Activated CD4-positive, alpha-beta T cell treated with anti-CD3 and anti-CD28 coated beads, Interleukin-2, Interleukin-6, amounts not matched to agents 100 ng/mL and 50 ng/mL, durations not matched to agents 16 hours and 8 hours (primary cell): ENCODE measurements at places on chromosomes 7 and 10.

- DNase-seq = peak; percentile 42
These were observed 835 bp downstream of the COMMD3 start for GRCh38 chr10:22317076-22317370.

DNA sequence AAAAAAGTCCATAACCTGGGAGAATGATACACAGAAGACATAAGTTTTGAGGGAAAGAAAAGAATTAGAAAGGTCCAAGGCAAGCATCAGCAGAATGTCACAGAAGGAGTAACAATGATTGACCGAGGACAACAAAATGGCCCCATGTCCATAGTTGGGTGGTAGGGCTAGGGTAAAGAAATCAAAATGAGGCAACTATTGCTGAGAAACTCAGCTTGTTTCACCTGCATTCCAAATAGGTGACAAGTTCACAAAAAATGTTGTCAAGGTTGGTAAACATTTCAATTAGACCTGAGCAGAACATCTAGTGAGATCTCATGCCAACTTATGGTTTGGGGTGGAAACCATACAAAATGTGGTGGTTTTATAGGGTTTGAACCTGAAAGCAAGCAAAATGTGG is 22.8 kb upstream of the DLX6 start:
- no peak for DNase-seq

DNA sequence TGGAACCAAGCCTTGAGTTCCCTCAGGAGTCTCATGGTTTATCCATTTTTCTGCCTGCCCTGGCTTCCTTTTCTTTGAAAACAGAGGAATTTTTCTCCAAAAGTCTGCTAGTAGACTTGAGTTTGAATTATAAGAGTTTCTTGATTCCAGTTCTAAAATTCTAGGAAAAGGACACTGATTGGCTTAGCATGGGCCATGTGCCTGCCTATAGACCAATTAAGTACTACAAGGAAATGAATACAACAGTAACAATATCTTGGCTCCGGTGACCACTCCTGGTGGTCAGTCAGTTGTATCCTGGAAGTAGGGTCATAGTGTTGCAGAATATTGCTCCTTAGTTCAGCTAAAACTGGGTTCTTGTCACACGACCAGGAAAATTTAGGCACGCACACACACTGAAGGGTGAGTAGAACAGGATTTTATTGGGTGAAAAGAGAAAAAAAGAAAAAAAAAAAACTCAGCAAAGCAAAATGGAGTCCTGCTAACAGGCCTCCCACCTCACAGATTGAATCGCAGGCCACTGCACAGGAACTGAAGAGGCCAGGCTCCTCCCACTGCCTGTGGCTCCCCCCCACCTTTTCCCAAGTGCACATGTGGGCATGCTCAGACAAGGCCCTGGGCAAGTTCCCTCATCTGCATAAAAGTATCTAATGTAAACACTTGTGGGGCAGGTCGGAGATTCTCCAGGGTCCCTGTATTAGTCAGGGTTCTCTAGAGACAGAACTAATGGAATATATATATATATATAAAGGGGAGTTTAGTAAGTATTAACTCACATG is 155.1 kb downstream of the LYZL1 start:
- no peak for DNase-seq

DNA sequence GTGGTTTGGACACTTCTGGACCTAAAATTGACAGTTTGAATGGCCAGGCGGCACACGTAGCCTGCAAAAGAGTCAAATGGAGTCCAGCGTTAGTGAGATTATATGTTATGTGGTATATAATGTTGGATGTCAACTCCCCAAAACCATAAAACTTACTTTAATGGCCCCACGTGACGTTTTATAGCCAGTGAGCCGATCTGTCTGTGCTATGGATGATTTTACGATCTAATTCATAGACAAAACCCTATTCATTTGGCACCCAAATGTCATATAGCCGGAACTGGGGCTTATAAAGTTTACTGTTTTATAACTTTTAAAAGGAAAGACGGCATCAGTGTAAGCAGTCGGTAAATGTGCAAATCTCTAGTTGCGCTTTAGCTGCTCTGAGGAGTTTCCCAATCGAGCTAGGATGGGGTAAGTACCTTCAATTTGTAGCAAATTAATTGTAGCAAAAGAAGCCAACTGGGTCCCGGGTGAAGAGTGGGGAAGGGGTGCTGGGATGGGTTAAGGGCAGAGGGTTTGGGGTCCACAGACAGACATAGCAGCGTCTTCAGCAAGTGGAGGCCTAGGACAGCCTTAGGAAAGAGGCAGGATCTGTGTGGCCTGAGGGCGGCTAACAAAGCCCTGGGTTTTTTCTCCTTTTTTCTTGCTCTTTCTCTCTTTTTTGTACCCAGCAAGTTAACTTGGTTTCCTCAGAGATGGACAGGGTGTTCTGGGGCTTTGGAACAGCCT is 3.2 kb downstream of the HOXA5 start:
- no peak for DNase-seq

DNA sequence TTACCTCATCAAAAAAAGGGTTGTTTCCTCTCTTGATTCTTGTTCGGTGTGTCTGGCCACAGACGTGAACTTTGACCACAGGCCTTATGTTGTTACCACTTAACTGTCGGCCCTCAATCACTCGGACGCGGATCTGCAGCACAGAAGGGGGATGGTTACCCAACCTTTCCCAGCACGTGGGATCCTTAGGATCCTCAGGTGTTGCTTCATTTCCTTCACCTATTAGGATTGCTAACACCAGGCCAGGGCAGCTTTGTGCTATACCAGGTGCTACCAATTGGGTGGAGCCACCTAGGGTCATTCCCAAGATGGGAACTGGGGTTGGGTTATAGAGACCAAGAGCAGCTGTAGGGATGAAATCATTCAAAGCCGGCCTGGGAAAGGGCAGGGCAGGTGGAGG is 73.4 kb downstream of the MYOF start:
- DNase-seq = no peak

- no peak for DNase-seq
These were observed 117.9 kb downstream of the SLIT1 start for GRCh38 chr10:97067716-97068391.

DNA sequence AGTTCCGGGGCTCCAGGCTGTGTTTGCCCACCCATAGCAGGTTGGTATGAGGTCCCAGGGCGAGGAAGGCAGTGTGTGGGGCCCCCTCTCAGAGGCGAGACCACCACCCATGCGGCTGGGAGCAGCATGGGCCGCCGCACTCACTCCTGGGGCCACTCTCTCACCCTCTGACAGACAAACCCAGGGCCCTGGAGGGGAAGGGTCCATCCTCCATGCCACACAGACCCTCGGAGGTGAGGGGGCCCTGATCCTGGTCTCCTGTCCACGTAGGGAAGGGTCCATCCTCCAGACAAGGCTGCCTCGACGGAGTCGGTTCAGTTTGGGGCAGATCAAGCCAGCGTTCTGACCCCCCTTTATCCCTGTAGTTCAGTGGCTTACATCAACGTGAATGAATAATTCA is 230.8 kb downstream of the ELFN1 start:
- DNase-seq = no peak

GRCh38 chr7:135942614-135943013 is 34.5 kb downstream of the MTPN start:
- no peak for DNase-seq

DNA sequence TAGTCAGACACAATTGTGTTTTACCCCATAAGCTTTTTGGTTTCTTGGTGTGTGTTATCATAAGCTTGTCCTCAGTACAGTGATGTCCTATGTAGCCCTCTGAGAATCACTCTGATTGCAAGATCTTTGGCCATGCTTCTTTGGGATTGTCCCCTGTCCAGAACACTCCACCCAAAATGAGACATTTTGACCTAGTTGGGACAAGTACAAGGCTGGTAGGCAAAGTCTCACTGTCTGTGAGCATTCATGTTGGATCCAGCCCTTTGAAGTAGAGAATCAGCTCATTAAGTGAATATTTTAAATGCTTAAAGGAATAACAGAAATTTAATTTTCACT is 28.9 kb upstream of the PCGF5 start:
- no peak for DNase-seq

- no peak for DNase-seq
These were observed 314.9 kb downstream of the CALN1 start for GRCh38 chr7:72097226-72097625.

DNA sequence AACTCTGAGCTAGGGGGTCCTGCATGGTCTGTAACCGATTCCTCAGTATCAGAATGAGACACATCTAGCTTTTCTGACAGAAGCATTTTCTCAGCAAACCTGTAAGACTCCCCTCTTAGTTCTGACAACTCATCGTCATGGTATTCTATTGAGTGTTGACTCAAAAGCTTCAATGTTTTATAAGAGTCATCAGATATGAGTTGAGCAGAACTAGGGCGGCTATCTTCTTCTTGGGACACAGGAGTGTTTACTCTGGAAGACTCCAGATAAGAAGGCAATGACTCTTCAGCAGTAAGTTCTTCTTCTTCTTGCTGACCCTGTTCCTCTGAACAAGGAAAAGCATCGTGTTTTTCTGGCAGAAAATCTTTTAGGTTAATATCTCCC is 167.0 kb upstream of the CCDC6 start:
- DNase-seq = no peak

- no peak for DNase-seq
These were observed 241.4 kb downstream of the TNS3 start for GRCh38 chr7:47340517-47340916.

GRCh38 chr10:13939391-13939790 is 352.6 kb downstream of the PRPF18 start:
- no peak for DNase-seq

GRCh38 chr10:12914111-12914510 is 87.4 kb downstream of the CCDC3 start:
- DNase-seq = peak; percentile 19

- no peak for DNase-seq
These were observed 622.0 kb downstream of the TYW1 start for GRCh38 chr7:67618556-67619162.

DNA sequence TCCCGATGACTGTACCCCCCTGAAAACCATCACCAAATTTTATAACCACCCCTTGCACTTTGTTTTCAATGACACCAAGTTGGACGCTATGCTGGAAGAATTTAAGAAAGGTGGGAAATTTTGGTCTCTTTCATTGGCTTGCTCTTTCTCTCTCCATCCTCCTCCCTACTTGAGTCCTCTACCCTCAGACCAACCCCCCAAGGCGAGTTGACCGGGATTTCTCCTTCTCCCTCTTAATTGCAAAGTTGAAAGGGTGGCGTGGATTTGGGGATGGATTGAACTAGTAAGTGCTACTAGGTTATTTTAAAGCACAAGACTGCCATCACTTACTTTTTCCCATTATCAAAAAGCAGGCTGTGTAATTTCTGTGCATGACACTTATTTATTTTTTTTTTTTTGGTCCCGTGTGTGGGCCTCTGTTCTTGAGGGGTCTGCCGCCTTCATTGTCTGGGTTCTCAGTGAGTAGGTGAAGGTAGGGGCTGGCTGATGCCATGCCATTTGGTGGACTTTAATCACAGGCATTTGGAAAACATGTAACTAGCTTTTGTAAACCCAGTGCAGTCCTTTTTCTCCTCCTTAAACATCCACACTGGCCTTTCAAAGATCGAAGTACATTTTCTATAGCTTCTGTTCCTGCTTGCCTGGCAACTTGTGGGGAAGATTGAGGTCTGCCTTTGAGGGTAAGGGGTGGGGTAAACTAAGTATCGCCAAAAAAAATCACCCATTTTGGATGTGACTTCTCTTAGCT is 2.1 kb downstream of the CNNM2 start:
- no peak for DNase-seq

- no peak for DNase-seq
These were observed 16.4 kb upstream of the PSMG3 start for GRCh38 chr7:1586126-1586826.

DNA sequence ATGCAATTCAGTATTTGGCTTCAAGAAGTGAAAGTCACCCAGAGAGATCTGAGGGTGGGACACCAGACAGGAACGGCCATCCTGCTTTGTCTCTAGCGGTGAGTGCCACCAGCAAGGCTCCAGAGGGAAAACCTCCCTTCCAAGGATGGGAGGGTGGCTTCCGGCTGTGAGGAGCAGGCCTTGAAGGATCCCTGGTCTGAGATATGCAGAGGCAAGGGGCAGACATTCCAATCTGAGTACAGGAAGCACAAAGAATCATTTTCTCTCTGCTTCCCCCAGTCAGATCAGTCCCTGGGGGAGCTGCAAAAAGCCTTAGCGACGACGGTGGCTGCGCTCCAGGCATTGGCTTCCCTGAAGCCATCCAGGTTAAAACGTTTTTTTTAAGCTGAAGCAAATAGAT is 167.4 kb downstream of the TEX36 start:
- no peak for DNase-seq

DNA sequence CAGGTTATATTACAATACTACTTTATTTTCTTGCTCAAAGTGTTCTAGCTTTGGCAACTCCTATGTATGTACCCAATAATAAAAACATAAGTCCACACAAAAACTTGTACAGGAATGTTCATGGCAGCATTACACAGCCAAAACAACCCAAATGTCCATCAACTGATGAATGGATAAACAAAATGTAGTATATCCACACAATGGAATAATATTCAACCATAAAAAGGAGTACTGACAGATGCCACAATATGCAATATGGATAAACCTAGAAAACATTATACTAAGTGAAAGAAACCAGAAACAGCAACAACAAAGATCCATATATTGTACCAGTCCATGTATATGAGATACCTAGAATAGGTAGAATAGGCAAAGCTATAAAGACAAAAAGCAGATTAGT is 21.0 kb downstream of the PPA1 start:
- no peak for DNase-seq

DNA sequence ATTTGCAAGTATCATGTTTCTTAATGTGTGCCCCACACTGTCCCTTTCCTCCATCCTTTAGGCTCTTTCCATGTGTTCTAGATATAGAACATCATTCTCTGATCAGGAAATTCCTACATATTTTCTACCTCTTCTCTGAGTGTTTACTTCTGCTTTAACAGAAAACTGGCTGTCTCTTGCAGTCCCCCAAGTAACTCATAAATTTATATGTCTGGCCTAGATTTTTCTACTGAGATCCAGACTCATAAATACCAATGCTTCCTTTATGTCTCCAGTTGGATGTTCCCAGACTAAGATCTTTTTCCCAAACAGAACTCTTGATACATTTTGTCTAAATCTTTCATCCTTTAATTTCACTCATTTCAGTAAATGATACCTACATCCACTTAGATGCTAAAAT is 181.8 kb downstream of the CDK14 start:
- DNase-seq = no peak

DNA sequence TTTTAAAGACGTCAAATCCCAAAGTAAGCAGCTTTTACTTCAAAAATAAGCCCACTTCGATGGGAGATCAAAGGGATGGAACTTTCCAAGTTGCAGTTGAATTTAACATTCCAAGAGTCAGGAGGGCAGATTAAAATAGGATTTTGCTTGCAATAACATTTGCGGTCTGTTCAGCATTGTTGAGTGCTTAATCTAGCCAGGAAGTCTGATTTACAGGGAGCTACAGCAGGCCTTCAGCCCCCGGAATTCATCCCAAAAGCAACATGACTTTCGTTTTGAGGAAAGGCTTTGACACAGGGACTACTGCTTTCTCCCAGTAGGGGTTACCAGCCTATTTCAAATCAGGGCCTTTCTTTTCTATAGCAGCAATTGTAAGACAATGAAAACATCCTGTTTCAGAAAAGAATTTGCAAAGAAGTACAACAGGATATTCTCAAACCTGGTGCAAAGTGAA is 279.6 kb upstream of the PITRM1 start:
- DNase-seq = no peak
